ENCODE measurements at places on chromosomes 4 and X.

- DNase-seq: no peak
These were observed 3.5 kb downstream of the JAKMIP1 start for GRCh38 chr4:6196871-6197270.

GRCh38 chr4:101806914-101807313 is 16.4 kb downstream of the BANK1 start:
- no peak for DNase-seq

- no peak for DNase-seq
These were observed 87.7 kb upstream of the TLL1 start for GRCh38 chr4:165785337-165785736.

DNA sequence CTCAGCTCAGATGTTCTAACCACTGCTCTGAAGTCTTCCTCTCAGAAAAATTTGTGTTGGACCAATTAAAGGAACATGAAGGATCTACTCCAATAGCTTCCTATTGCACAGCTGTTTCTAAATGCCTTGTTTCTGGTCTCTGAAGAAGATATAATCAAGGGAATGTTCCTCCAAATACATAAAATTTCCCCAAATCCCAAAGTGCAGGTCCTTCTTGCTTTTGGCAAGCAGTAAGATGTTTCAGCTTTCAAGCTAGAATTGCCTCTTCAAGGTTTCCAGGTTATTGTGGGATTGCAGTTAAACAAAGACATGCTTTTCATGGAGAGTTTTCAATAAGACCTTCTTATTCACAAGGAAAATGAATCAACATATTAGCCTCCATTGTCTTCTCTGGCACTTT is 574.5 kb upstream of the SLIT2 start:
- no peak for DNase-seq

GRCh38 chrX:48467281-48467761 is 2.7 kb downstream of the SLC38A5 start:
- DNase-seq: no peak

- DNase-seq: no peak
These were observed 3.0 kb upstream of the MAB21L2 start for GRCh38 chr4:150578745-150579501.

DNA sequence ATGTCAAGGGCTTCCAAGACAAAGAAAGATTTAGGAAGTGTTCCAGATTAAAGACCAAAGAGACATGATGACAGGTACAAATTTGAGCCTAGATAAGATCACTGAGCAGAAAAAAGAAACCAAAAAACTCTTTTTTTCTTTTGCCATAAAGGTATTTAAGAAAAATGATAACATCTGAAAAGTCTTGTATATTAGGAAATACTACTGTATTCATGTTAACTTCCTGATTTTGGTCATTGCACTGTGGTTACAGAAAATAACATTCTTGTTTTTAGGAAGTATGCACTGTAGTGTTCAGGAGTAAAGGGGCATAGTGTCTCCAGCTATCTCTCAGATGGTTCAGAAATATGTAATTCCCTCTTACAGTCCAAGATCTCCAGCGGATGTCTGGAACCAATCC is 37.1 kb downstream of the RWDD4 start:
- DNase-seq: no peak

- no peak for DNase-seq
These were observed 27.6 kb downstream of the ARFIP1 start for GRCh38 chr4:152807294-152807829.

DNA sequence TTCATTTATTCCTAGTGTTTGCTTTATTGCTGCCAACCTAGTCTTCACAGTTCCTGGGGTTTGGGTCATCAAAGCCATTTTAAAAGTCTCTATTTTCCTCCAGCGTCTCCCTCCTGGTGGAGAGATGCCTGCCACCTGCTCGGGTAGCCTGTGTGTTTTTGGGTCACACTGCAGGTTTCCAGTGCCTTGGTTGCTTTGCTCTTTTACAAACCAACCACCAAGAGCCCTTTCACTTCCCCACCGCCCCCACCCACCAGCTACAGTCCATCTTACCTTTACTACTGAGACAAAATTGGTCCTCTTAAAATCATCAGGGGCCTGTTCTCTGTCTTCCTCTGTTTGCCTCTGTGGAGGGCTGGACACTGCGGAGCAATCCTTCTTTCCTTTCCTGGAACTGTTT is 280.5 kb upstream of the GATB start:
- no peak for DNase-seq

DNA sequence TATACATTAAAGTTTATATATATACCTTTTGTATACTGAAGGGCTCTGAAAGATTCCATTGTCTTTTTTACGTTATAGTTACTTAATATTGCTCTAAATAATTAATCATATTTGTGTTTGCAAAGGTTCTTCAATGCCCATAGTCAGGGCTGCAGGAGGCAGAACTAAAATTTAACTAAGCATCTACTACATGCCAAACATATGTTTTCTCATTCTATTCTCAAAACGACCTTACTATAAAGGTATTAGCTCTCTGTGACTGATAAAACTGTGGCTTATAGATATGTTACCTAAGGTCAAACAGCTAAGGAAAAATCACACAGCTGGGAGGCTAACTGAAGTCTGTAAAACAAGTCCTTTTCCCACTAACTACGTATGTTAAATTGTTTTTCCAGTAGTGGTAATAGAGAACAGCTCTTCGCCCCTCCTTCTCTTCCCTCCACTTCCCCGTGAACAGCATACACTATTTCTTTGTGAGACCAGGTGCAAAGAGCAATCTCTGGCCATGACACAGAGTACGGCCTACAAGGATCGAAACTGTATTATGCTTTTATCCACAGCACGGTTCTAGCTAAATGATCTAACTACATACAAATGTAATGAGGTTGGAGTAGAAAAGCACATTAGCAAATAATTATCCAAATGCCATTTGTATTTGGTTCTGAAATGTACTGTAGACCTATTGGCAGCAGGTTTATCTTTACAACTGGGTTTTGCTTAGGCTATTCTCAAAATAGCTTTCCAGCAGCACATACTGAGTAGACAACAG is 1.7 kb downstream of the CNOT6L start:
- no peak for DNase-seq

GRCh38 chrX:136272325-136272724 is 21.1 kb upstream of the MAP7D3 start:
- DNase-seq: no peak

GRCh38 chr4:184889666-184890335 is 64.0 kb upstream of the ACSL1 start:
- DNase-seq: no peak

DNA sequence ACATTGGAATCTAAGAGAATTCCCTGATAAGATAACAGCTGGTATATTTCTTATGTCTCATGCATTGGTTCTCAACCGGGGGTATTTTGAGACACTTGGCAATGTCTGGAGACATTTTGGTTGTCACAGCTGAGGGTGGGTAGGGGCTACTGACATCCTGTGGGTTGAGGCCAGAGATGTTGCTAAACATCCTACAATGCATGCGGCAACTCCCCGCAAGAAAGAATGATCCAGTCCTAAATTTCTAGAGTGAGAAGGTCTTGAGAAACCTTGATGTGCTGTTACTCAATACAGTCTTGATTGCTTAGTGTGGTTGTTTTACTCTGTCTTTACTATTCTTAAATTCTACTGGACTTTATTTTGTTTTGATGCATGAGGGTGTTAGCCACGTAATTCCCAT is 287.2 kb downstream of the FRMPD4 start:
- no peak for DNase-seq

DNA sequence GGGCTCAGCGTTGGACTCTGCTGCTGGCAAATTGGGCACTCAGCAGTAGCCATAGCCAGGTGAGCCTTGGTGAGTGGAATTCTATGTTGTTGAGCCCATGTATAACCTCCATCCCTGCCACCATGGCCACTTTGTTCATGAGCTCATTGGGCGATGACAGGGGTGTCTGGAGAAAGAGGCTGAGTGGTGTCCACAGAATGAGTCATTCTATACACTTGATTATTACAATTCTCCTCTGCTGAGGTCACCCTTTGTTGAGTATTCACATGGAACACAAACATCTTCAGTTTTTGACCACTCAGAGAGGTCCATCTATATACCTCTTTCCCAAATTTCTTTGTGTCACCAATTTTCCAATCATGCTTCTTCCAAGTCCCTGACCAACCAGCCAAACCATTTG is 1341.7 kb downstream of the PCDH7 start:
- DNase-seq: no peak

GRCh38 chr4:185101354-185101890 is 41.6 kb upstream of the SLC25A4 start:
- DNase-seq: no peak

DNA sequence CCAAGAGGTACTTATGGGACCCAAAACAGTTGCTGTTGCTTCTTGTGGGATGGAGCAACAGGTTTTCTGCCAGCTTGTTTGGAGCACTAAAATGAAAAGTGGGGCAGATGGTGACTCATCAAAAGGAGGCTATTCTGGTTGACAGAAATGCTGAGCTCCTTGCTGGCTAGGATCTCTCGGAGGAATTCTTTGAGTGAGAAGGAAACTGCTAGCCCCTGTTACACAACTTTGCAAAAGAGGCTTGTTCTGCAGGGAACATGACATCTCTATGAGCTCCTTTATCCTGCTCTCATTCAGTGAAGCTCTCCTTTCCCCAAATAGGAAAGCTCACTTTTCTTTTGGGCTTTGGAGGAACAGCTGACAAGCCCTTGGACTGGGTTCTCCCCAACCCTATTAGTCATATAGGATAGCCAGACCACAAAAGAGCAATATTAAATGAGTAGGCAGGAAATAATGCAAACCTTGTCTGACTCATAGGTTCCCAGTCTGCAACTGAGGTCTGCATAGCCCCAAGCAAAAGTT is 108.3 kb downstream of the CDS1 start:
- DNase-seq: no peak

DNA sequence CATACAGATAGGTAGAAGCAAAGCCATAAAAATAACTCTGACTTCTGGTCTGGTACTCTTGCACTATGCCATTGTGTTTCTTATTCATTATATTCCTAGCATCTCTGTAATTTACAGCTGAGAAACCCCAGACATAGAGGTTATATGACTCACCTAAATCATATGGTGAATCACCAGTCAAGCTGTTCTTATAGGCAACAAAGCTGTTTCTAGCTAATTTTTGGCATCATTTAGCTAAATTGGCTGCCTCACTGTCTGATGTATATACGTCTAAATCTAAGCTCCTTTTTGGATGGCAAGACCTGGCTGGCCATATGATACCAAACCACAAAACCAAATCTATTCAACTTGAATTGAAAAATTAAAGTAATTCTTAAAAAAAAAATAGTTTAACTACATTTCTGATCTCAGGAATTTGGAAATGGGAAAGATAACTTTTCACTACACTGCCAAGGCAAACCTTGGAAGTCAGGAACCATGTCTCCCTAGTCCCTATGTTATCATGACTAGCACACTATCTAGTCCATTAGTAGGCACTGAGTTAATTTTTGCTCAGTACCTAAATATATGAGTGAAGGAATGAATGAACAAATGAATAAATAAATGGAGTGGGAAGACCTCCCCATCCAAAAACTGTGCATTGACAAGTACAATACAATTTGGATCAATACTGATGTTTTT is 41.3 kb upstream of the STAG2 start:
- no peak for DNase-seq

GRCh38 chrX:124215786-124216185 is 116.7 kb upstream of the TEX13D start:
- no peak for DNase-seq

GRCh38 chr4:188218392-188218791 is 79.2 kb downstream of the TRIML1 start:
- DNase-seq: no peak

- no peak for DNase-seq
These were observed 19.1 kb downstream of the PIR start for GRCh38 chrX:15474028-15474427.
